Breast epithelium (tissue), 4 donors: ENCODE measurements at places on chromosomes 5 and 9.

DNA sequence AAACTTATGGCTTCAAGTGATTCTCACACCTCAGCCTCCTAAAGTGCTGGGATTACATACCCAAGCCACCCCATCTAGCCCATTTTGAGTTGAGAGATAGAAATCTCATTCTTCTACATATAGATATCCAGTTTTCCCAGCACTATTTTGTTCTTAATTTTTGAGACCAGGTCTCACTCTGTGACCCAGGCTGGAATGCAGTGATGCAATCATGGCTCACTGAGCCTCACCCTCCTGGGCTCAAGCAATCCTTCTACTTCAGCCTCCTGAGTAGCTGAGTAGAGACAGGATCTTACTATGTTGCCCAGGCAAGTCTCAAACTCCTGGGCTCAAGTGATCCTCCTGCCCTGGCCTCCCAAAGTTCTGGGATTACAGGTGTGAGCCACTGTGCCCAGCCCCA is 60.9 kb upstream of the CTNNA1 start:
- H3K4me3 ChIP-seq = no peak overlapping the region
- no peak for DNase-seq
- no peaks in the 10 kb centered on the region for H3K36me3 ChIP-seq
- no peak overlapping the region for H3K27ac ChIP-seq
- no peaks in the 10 kb centered on the region for H3K4me1 ChIP-seq
- no peaks in the 10 kb centered on the region for H3K27me3 ChIP-seq

GRCh38 chr5:152601806-152602732 is 197.0 kb upstream of the NMUR2 start:
- no peak for DNase-seq
- H3K36me3 ChIP-seq = no peaks in the 10 kb centered on the region
- H3K27ac ChIP-seq = no peak overlapping the region

- no peak for DNase-seq
- peak overlapping the region; percentile 42 for H3K4me3 ChIP-seq
- H3K27ac ChIP-seq = peak overlapping the region; percentile 16
These were observed 3.4 kb upstream of the MYORG start for GRCh38 chr9:34380034-34380510.

DNA sequence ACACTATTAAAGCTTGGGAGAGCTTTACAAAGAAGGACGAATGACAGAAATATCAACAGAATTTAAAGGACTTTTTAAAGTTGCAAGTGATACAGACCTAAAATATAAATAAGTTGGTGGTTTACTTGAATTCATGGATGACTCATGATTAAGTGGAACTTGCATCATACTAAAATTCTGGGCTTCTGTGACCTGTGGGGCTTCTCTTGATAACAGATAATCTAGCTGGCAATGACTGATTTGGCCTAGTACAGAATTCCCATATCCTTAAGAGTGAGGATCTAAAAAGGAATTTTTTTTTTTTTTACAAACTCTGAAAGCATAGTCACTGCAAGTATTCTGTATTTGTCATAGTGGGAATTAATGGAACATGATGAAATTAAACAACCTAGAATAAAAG is 543.7 kb upstream of the SGCD start:
- H3K4me3 ChIP-seq = no peak overlapping the region
- H3K36me3 ChIP-seq = no peaks in the 10 kb centered on the region
- no peak for DNase-seq
- no peak overlapping the region for H3K27ac ChIP-seq
- no peaks in the 10 kb centered on the region for H3K27me3 ChIP-seq
- no peaks in the 10 kb centered on the region for H3K4me1 ChIP-seq

DNA sequence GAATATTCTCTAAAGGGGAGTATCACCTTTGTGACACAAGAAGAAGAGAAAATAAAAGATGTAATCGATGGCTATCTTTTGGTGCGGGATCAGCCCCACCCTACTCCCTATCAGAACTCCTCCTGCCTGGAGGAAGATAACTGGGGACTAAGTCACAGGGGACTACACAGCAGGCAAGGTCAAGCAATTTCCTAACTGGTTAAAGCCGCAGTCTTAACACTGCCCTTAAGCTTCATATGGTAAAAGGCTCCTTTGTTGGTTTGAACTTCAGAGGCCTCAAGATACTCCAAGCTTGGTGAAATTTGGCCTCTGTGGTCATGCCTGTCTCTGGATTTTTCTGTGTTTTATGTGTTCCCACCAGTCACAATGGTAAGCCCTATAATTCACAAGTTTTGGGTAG is 1.3 kb upstream of the SHISAL2B start:
- peaks cover 31% of the 10 kb centered on the region for H3K27me3 ChIP-seq
- H3K36me3 ChIP-seq = no peaks in the 10 kb centered on the region
- H3K4me3 ChIP-seq = no peak overlapping the region
- H3K4me1 ChIP-seq = no peaks in the 10 kb centered on the region
- H3K27ac ChIP-seq = no peak overlapping the region

- H3K4me3 ChIP-seq = no peak overlapping the region
- no peaks in the 10 kb centered on the region for H3K36me3 ChIP-seq
- H3K27ac ChIP-seq = peak overlapping the region; percentile 33
- no peaks in the 10 kb centered on the region for H3K27me3 ChIP-seq
- H3K4me1 ChIP-seq = no peaks in the 10 kb centered on the region
- DNase-seq = no peak
These were observed 359.6 kb downstream of the DEPDC1B start for GRCh38 chr5:60340326-60340725.

DNA sequence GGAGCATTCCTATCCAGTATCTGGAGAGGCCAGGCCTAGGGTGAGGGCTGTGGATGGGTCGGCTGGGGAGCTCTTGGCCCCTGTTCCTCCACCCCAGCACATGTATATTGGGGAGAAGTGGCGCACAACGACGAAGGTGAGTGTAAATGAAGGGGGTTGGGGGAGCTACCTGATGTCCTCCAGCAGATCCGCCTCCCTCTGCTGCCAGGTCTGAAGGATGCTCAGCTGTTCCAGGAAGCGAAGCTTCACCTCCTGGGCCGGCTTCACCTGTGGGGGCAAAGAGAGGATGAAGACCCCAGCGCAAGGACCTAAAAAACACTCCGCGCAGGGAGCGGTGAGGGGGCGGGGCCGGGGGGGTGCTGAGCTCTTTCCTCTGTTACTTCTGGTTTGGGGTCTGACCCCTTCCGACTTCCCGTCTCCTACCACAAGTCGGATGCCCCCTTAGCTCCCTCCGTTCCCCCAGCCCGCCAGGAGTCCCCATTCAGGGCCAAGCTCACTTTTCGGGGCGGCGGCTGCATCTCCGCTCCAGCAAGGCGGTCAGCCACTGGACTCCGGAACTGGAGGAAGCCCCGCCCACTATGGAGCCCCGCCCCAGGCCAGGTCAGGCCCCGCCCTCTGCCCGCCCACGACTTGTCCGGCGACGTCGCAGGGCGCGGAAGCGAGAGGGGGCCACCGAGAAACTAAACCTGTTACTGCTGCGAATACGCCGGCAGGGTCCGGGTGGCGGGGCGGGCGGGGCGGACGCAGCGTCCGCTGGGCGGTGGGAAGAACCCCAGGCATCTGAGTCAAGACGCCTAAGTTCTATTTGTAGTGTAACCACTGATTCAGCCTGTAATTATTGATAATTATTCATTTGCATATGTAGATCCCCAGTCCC is at the start of gene FCHSD1:
FCHSD1 (minus strand) TSS at position 568 of the 877 bp plus-strand sequence; CDS start at position 518, 50 bp downstream.
- peak; percentile 93 for DNase-seq
- no peaks in the 10 kb centered on the region for H3K4me1 ChIP-seq
- H3K4me3 ChIP-seq = peak within 1 kb of the TSS; percentile 74
- no peaks in the 10 kb centered on the region for H3K36me3 ChIP-seq
- peak within 1 kb of the TSS; percentile 52 for H3K27ac ChIP-seq
- no peaks in the 10 kb centered on the region for H3K27me3 ChIP-seq

DNA sequence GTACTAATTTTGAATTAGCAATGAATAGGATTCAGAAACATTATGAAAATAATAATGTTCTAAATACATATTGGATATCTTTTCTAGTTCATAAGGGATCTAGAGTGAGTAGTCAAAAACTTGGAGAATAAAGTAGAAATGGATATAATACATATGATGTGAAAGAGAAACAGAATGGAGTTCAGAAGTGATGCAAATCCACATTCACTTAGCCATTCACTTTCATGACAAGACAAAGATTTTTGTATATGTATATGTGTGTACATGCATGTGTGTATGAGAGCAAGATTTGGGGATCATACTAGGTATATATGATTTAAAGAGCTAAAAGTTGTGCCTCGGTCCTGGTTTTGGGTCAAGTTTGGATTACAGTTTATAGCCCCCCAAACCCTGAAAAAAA is 34.1 kb downstream of the TMEM252 start:
- H3K27me3 ChIP-seq = no peaks in the 10 kb centered on the region
- no peak overlapping the region for H3K4me3 ChIP-seq
- no peak for DNase-seq
- H3K4me1 ChIP-seq = no peaks in the 10 kb centered on the region
- H3K36me3 ChIP-seq = no peaks in the 10 kb centered on the region

GRCh38 chr5:149060325-149060724 is 2.5 kb downstream of the SH3TC2 start:
- no peaks in the 10 kb centered on the region for H3K27me3 ChIP-seq
- DNase-seq = no peak
- no peak overlapping the region for H3K27ac ChIP-seq
- no peak overlapping the region for H3K4me3 ChIP-seq

- DNase-seq = no peak
- H3K27me3 ChIP-seq = no peaks in the 10 kb centered on the region
- no peaks in the 10 kb centered on the region for H3K36me3 ChIP-seq
- peaks cover 26% of the 10 kb centered on the region for H3K4me1 ChIP-seq
- H3K4me3 ChIP-seq = no peak overlapping the region
These were observed 15.5 kb upstream of the FAM120AOS start for GRCh38 chr9:93468763-93469456.

- DNase-seq = no peak
- no peaks in the 10 kb centered on the region for H3K4me1 ChIP-seq
- no peaks in the 10 kb centered on the region for H3K27me3 ChIP-seq
- H3K4me3 ChIP-seq = no peak overlapping the region
- no peak overlapping the region for H3K27ac ChIP-seq
These were observed 162.8 kb downstream of the MAN2A1 start for GRCh38 chr5:109852371-109853155.

DNA sequence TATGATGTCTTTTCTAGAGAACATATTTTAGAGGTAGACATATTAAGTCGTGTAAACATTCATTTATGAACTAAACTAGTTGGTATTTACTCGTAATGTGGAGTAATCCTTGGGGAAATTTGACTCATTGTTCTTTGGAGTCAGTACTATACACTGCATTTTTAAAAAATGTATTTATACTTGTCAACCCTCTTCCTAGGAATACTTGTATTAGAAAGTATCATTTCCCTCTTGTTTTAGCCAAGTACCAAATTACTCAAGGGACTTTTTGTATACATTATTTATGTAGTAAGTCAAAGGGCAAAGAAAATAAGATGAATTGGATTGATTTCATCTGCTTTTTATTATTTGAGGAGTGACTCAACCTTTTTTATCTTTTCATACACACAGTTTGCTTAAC is 248.1 kb upstream of the IZUMO3 start:
- no peak overlapping the region for H3K27ac ChIP-seq
- no peak for DNase-seq
- H3K4me3 ChIP-seq = no peak overlapping the region
- H3K36me3 ChIP-seq = no peaks in the 10 kb centered on the region
- H3K4me1 ChIP-seq = no peaks in the 10 kb centered on the region

DNA sequence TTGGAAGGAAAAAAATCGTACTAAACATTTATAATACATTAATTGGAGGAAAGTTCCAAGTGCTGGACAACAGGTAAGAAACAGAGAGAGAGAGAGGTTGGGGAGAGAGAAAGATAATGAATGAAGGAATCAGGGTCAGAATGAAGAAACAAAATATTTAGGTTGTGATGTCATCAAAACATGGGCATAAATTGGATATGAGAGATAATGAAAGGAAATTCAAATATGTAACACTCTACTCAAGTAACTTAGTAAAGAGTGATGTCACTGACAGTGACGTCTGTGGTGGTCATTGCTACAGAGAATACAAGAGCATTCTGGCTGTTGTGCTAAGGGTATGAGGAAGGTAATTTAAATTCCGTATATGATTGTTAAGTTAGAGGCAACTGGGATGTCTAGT is 543.4 kb upstream of the COX7C start:
- no peak for DNase-seq
- no peak overlapping the region for H3K4me3 ChIP-seq
- H3K27ac ChIP-seq = no peak overlapping the region
- no peaks in the 10 kb centered on the region for H3K36me3 ChIP-seq
